ENCODE measurements at places on chromosomes 4 and X. TPM values are rescaled to one million over a fixed set of nuclear protein-coding genes. Genes with fewer than 3 reads are reported as not detected.

GRCh38 chrX:110182362-110182761 is 135.5 kb downstream of the AMMECR1 start:
- DNase-seq: no peak

GRCh38 chrX:23386726-23387125 is 52.1 kb downstream of the PTCHD1 start:
- DNase-seq: no peak

GRCh38 chrX:11908371-11908770 is 150.3 kb downstream of the MSL3 start:
- no peak for DNase-seq

DNA sequence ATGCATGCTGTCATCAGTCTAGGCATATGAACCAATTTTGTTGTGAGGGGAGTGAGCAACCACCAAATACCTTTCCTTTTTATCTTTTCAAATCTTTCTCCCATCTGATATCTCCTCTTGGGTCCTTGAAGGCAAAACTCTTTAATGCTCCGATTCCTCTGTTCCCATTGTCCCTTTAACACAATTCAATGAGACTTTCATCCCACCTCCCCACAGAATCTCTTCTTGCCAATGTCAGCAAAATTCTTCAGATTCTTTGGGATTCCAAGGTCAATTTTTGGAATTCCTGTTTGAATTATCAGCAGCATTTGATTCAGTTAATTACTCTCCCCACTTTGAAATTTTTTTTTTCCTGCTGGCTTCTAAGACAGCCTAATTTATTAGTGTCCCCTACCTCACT is 232.7 kb downstream of the COX7B2 start:
- DNase-seq: no peak

DNA sequence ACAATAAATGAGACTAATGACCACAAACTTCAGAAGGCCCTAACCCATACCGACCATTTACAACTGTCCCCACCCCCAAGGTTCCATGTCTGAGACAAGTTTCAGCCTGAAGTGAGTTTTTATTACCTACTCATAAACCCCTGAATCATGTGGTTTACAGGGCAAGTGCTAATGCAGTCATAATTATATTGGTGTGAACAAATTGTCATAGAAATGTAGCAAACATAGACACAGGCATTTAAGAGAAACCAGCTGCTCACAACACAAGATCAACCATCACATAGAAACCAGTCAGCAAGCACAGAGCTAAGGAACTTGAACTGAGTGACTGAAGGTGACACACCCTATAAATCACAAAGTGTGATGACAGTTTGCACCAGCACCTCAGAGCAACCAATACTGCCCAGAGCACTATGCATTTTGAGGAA is 173.8 kb upstream of the MID1 start:
- no peak for DNase-seq

DNA sequence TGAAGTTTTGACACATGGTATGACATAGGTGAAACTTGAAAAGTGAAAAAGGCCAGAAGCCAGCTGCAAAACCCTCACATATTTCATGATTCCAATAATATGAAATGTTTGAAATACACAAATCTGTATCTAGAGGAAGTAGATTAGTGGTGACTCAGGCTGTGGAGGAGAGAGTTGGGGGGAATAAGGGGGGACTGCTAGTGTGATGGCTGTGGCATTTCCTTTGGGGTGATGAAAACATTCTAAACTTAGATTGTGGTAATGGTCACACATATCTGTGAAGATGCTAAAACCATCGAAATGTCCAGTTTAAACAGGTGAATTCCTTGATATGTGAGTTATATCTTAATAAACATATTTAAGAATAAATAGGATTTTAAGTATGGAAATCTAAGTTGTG is 343.5 kb upstream of the SFRP2 start:
- DNase-seq: no peak

Gene RAB41
- 1.2 TPM for polyA plus RNA-seq

Gene PRR27
- 0.05 TPM for polyA plus RNA-seq

Gene JCHAIN
- polyA plus RNA-seq: 1.0 TPM

Gene FAM47C
- polyA plus RNA-seq: not detected

Gene LDB2
- 106 TPM for polyA plus RNA-seq

All from left renal cortex interstitium (tissue), 4 donors.